ENCODE measurements at places on chromosomes 16 and 17. TPM values are rescaled to one million over a fixed set of nuclear protein-coding genes. Genes with fewer than 3 reads are reported as not detected.

PDK2 gene
- total RNA-seq, result 1.9 TPM

TNFAIP1 gene
- 26.6 TPM for total RNA-seq

ATAD5 gene
- total RNA-seq, result 0.43 TPM

FOXL1 gene
- 0.72 TPM for total RNA-seq

KRT24 gene
- 0.21 TPM for total RNA-seq

ACSM2A gene
- total RNA-seq, result not detected

ZFPM1 gene
- 1.7 TPM for total RNA-seq

SLC5A10 gene
- under 0.01 TPM for total RNA-seq

CCL7 gene
- not detected for total RNA-seq

CDIPT gene
- total RNA-seq, result 65.3 TPM

EEF2K gene
- 13.7 TPM for total RNA-seq

JPH3 gene
- total RNA-seq, result not detected

IRX5 gene
- 2.7 TPM for total RNA-seq

NLRC3 gene
- not detected for total RNA-seq

HAS3 gene
- 35.4 TPM for total RNA-seq

GPS2 gene
- 32.2 TPM for total RNA-seq

RNF222 gene
- total RNA-seq, result 0.43 TPM

Measured in tracheal epithelial cell (primary cell).